ENCODE measurements at places on chromosomes 3 and 15.

DNA sequence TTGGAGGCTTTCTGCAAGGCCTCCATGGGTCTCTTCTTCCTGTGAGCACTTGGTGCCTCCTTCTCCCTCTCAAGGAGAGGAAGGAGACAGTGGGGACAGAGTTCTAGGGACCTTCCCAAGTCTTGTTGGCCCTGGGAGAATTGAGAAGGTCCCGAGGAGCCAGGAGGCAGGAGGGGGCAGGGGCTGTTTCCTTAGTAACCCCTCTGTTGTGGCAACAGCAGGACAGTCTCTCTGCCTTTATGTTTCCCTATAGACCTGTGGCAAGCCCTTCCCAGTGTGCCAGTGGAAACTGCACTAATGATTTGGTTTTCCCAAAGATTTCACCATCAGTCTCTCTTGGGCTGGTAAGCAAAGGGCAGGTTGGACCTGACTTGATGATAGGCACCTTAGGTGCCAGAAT is 87.8 kb upstream of the GALNT15 start:
- peaks cover 51% of the 10 kb centered on the region for H3K4me1 ChIP-seq
- no peaks in the 10 kb centered on the region for H3K36me3 ChIP-seq
- H3K27ac ChIP-seq: no peak overlapping the region
- H3K27me3 ChIP-seq: no peaks in the 10 kb centered on the region

- no peaks in the 10 kb centered on the region for H3K4me1 ChIP-seq
- no peak overlapping the region for H3K27ac ChIP-seq
- H3K27me3 ChIP-seq: no peaks in the 10 kb centered on the region
- DNase-seq: no peak
These were observed 215.6 kb upstream of the VEPH1 start for GRCh38 chr3:157718800-157719199.

DNA sequence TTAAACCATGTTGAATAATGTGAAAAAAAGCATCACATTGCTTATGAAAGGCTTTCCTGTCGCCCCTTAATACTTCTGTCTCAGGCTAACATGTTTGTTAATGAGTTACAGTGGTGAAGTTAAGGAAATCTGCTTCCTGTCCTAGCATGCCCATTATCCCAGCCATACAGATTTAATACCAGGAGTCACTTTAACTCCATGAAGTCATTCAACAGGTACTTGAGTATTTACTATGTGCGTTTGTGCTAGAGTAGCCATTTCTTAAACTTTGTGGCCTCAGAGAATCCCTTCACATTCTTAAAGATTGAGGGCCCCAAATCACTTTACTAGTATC is 10.1 kb upstream of the SETD5 start:
- H3K36me3 ChIP-seq: peaks cover 94% of the 10 kb centered on the region
- no peaks in the 10 kb centered on the region for H3K4me1 ChIP-seq
- H3K4me3 ChIP-seq: no peak overlapping the region
- H3K27ac ChIP-seq: no peak overlapping the region
- H3K27me3 ChIP-seq: no peaks in the 10 kb centered on the region

- DNase-seq: no peak
- H3K4me1 ChIP-seq: no peaks in the 10 kb centered on the region
- no peak overlapping the region for H3K4me3 ChIP-seq
- no peak overlapping the region for H3K27ac ChIP-seq
- H3K36me3 ChIP-seq: no peaks in the 10 kb centered on the region
These were observed 540.6 kb downstream of the NLGN1 start for GRCh38 chr3:173938159-173938558.

DNA sequence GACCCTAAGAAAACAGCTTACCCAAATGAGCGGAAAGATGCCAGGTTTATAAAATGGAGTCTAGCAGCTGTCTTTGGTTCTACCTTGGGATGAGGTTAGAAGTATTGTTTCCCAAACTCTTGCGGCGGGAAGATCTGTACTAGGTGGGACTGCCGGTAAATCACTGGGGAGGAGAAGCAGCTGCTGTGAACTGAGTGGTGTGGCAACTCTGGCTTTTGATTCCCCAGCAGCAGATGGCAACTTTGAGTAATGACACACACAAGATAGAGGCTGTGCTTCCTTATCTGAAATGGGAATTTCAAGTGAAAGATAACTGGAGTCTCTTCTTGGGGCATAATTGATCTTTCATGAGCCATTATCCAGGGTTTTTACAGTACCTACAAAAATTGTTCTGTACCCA is 184.9 kb downstream of the ATG7 start:
- H3K27me3 ChIP-seq: no peaks in the 10 kb centered on the region
- H3K36me3 ChIP-seq: no peaks in the 10 kb centered on the region
- H3K4me1 ChIP-seq: no peaks in the 10 kb centered on the region
- H3K27ac ChIP-seq: no peak overlapping the region

- no peak overlapping the region for H3K27ac ChIP-seq
- no peak for DNase-seq
- no peaks in the 10 kb centered on the region for H3K27me3 ChIP-seq
These were observed 82.6 kb downstream of the CEMIP start for GRCh38 chr15:80861731-80862170.

- H3K4me3 ChIP-seq: no peak overlapping the region
- H3K4me1 ChIP-seq: no peaks in the 10 kb centered on the region
- H3K27me3 ChIP-seq: no peaks in the 10 kb centered on the region
- no peaks in the 10 kb centered on the region for H3K36me3 ChIP-seq
- DNase-seq: no peak
These were observed 70.4 kb upstream of the SLC7A14 start for GRCh38 chr3:170656284-170656683.

- H3K36me3 ChIP-seq: no peaks in the 10 kb centered on the region
- no peak overlapping the region for H3K27ac ChIP-seq
- no peak overlapping the region for H3K4me3 ChIP-seq
- H3K27me3 ChIP-seq: no peaks in the 10 kb centered on the region
- no peaks in the 10 kb centered on the region for H3K4me1 ChIP-seq
- no peak for DNase-seq
These were observed 40.7 kb downstream of the MYRIP start for GRCh38 chr3:39849992-39850715.

- H3K4me1 ChIP-seq: peaks cover 25% of the 10 kb centered on the region
- H3K27me3 ChIP-seq: no peaks in the 10 kb centered on the region
- no peaks in the 10 kb centered on the region for H3K36me3 ChIP-seq
These were observed 10.4 kb upstream of the ZSCAN2 start for GRCh38 chr15:84590406-84590805.

DNA sequence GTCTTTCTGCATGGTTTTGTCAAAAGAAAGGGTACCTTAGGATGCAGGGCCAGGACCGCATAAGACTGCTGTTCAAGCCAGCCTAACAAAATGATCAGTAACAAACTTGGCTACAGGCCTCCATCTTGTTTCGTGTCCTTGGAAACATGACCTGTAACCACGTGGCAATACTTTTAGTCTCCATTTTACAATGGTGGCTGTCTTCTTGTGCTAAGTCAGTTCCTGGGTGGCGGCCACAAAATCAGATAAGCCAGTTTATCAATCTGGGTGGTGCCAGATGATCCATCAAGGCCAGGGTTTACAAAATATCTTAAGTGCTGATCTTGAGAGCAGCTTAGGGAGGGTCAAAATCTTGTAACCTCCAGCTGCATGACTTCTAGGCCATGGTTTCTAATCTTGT is 57.1 kb upstream of the GK5 start:
- H3K4me3 ChIP-seq: no peak overlapping the region

GRCh38 chr3:71072287-71072686 is 511.2 kb downstream of the FOXP1 start:
- DNase-seq: no peak
- H3K27ac ChIP-seq: peak overlapping the region; percentile 94
- H3K4me1 ChIP-seq: peaks cover 85% of the 10 kb centered on the region

DNA sequence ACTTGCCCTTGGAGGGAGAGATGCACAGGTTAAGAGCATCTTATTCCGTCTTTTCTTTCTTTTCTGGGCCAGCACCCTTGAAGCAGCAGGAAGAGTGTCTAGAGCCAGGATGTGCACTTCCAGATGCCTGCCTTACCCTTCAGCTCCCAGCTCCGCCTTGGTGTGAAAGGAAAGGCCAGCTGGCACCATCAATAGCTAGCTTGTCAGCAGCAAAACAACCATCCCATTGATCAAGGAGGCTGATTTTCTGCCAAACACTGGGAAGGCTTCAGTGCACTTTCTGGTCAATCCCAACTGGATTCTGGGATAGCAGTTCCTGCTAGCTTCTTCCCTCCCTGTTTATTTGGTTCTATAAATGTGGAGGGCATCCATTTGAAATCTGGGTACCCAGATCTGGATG is 110.9 kb upstream of the GALNT15 start:
- peaks cover 5% of the 10 kb centered on the region for H3K4me1 ChIP-seq
- H3K27ac ChIP-seq: peak overlapping the region; percentile 81
- no peak overlapping the region for H3K4me3 ChIP-seq
- H3K27me3 ChIP-seq: no peaks in the 10 kb centered on the region
- no peaks in the 10 kb centered on the region for H3K36me3 ChIP-seq

- H3K27me3 ChIP-seq: no peaks in the 10 kb centered on the region
- no peak for DNase-seq
- no peaks in the 10 kb centered on the region for H3K36me3 ChIP-seq
- H3K4me1 ChIP-seq: peaks cover 6% of the 10 kb centered on the region
- H3K27ac ChIP-seq: no peak overlapping the region
These were observed 19.2 kb upstream of the SOX2 start for GRCh38 chr3:181692311-181693145.

DNA sequence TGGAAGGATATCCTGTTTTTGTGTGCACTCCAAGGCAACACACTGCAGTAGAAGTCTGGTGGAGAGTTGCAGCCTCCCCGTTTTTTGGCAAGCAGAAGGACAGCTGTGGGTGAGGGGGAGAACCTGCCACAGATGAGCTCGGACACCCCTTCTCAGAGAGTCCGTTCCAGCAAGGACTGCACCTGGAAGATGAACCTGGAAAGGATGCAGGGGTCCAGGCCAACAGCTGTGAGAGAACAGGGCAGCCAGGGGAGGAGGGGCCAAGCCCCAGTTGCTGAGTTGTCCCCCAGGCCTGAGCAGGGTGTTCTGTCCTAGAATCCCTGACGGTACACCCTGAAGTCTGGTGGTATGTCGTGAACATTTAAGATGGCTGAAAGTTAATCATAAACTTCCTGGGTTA is 30.2 kb downstream of the ZXDC start:
- no peaks in the 10 kb centered on the region for H3K27me3 ChIP-seq
- DNase-seq: no peak
- H3K4me3 ChIP-seq: no peak overlapping the region
- peaks cover 9% of the 10 kb centered on the region for H3K4me1 ChIP-seq

DNA sequence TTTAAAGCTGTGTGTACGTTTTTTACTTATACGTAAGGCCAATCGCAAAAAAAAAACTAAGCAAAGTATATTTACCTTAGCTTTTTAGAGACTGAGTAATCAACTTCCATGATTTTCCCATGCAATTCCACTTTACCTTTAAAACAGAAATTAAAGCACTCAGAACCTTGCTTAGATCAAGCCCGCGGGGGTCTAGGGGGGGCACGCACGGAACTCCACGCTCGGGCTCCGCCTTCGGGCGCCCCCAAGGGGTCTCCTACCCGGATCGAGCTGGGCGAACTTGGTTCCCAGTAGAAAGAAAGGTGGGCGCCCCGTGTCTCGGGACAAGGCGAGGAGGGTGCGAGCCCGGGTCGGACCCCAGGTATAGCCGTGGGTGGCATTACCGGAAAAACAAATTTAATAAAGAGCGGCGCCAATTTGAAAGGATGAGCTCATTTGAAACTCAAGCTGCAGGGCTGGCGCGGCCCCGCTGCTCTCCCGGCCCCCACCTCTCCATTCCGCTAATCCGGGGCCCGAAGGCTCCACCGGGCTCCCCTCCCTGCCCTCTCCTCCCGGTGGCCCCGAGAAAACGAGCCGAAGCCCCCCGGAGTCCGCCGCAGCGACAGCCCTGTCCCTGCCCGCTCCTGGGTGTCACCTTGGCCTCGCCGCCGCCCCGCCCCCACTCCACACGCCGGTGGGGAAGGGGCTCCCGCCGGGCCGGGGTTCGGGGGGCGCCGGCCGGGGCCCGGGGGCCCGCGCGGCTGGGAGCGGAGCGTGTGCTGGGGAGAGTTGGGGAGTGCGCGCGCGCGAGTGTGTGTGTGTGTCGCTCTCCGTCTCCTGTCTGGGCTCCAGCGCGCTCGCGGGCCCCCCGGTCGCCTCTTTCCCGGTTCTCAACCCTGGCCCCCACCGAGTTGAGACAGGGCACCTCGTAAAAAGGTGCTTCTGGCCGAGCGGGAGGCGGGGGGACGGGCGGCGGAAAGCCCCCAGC is 1.5 kb downstream of the IGF2BP2 start:
- H3K4me3 ChIP-seq: peak overlapping the region; percentile 70
- no peak for DNase-seq
- peak overlapping the region; percentile 86 for H3K27ac ChIP-seq
- peaks cover 16% of the 10 kb centered on the region for H3K4me1 ChIP-seq
- H3K27me3 ChIP-seq: peaks cover 13% of the 10 kb centered on the region

DNA sequence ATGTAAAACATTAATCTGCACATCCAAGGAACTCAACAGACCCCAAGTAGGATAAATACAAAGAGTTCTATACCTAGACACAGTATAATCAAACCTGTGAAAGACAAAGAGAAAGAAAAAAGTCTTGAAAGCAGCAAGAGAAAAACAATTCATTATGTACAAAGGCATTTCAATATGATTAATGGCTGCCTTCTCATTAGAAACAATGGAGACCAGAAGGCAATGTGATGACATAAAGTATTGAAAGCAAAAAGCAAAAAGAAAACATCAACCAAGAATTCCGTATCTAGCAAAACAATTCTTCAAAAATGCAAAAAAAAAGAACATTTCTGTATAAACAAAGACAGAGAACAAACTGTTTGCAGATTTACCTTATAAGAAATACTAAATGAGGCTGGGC is 81.1 kb downstream of the XXYLT1 start:
- peaks cover 45% of the 10 kb centered on the region for H3K4me1 ChIP-seq
- no peak overlapping the region for H3K27ac ChIP-seq
- DNase-seq: no peak
- H3K4me3 ChIP-seq: no peak overlapping the region
- H3K36me3 ChIP-seq: no peaks in the 10 kb centered on the region
- no peaks in the 10 kb centered on the region for H3K27me3 ChIP-seq

DNA sequence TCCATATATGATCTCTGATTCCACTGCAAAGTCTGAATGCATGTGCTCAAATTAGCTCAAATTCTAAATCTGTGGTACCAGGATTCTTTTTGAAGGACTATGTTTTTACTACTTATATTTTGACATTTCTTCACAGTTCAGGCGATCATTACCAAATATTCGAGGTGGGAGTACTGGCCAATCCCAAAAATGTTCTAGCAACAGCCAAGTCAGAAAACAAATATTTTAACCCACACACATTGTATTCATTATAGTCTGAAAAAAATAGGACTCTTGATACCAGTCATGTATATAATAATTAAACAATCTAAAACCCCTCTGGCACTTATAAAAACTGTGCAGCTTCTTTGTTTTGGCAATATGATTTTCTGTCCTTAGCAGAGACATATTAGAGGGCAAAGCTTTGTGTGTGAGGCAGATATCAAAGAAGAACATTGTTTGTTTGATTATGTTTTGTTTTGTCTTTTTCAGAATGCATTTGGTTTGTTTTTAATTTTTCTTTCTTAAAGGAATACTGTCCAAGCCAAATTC is 37.4 kb downstream of the FGF7 start:
- no peaks in the 10 kb centered on the region for H3K27me3 ChIP-seq
- no peak for DNase-seq
- peak overlapping the region; percentile 28 for H3K27ac ChIP-seq
- H3K4me3 ChIP-seq: no peak overlapping the region
- no peaks in the 10 kb centered on the region for H3K36me3 ChIP-seq
